ENCODE measurements at places on chromosomes 6 and 20.

- DNase-seq: peak; percentile 2
These were observed 79.1 kb downstream of the RIMS1 start for GRCh38 chr6:71965404-71965803.

DNA sequence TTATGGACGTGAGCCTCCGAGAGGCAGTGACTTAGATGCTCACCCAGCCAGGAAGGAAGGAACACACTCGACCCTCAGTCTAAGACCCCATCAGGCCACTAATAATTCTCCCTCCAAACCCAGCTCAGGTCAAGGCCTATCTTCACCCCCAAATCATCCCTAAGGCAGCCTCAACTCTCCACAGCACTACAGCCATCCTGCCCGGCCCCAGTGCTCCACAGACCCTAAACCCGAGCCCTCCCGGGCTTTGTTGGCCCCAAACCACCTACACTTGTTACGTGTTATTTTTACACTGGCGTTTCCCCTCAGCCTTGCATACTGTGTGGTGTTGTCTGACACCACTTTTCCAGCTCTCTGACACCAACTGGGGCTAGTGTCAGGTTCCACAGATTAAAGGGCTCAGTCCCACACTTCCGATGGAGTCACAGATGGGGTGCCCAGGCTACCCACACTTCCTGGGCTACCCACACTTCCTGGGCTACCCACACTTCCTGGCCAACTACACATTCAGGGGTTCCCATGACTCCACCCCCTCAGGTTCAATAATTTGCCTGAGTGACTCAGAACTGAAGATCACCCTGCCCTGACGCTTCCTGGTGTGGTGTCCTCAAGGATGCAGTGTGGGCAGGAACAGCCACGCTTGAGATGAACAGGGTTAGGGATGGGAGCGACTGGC is 25.3 kb downstream of the RBCK1 start:
- DNase-seq: no peak

- DNase-seq: no peak
These were observed 602.8 kb downstream of the CDH26 start for GRCh38 chr20:60561052-60561451.

DNA sequence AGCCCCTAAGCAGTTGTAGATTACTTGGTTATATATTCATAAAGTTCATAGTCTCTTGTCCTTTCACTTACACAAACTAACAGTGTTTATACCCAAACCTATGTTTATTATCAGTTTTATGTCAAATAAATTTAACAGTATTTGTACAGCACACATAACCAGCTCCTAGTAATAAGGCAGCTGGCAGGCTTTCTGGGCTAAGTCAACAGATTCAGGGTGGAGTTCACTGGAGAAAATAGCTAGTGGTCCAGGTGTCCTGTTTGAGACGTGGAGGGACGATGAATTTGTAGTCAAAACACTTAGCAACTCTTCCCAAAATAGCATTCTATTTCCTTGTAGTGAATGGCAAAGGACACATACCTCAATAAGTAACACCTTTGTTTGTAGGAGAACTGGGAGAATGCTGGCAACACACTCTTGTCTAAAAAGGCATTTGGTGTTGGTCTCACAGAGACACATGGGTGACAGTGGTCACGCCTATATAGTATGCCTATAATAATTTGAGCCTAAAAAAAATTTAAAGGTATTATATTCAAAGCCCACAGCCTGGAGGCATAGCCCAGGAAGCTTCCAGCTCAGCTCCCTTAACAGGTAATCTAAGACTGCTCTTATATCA is 156.4 kb upstream of the CARMIL1 start:
- no peak for DNase-seq

GRCh38 chr6:16596616-16597331 is 164.5 kb downstream of the ATXN1 start:
- DNase-seq: peak; percentile 41

GRCh38 chr6:154361476-154361875 is 4.9 kb upstream of the IPCEF1 start:
- no peak for DNase-seq

DNA sequence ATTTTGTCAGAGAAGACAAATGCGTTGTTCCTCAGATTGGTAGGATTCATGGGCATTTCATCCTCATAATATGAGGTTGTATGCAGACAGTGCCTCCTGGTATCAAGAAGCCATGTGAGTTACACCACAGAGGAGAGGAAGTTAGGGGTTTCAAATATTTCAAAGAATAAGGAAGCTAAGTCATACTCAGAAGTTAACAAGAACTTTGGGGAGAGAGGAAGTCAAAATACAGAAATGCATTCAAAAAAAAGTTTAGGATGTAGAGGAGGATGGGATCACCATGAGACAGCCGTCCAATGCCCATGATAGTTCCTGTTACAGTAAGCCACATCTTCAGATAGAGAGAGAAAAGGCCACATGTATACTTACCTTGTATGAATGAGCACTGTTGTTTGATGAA is 22.3 kb downstream of the HLA-DOB start:
- DNase-seq: no peak

- DNase-seq: no peak
These were observed 289.9 kb upstream of the TSHZ2 start for GRCh38 chr20:52682237-52682636.

DNA sequence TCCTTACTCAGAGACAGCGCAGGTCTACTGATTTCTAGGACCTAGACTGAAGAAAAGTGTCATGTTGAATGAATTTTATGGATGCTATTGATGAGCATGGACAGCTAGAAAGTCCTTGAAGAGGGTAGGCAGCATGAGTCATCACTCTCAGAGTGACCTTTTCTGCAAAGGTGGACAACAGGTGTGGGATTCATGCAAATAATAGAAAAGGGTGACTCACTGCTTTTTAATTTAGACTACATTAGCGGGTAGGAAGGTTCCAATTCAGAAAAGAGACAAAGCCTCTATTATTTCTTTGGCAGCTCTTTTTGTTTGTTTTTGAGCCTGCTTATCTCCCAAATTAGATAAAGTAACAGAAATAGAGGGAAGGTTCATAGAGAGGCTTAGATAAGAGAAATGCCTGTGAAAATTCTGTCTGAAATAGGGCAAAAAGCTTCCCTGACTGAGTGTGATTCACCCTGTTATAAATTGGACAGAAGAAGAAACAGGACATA is 191.4 kb downstream of the TENT5A start:
- DNase-seq: no peak

DNA sequence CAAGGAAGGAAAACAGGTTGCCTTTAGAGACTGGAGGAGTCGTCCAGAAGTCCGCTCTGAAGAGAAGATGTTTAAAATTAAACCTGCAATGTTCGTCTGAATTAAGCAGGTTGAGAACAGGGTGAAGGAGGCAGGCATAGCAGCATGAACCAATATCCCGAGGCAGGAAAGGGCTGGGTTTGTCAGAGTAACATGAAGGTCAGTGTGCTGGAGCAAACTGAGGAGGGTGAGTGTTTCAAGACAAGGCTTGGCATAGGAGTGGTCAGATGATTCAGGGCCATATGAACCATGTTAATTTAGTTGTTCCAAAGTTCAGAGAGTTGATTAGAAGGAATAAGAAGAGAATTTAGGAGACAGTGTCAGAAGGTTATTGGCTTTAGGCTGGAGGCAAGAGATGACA is 93.3 kb downstream of the UTRN start:
- DNase-seq: no peak

DNA sequence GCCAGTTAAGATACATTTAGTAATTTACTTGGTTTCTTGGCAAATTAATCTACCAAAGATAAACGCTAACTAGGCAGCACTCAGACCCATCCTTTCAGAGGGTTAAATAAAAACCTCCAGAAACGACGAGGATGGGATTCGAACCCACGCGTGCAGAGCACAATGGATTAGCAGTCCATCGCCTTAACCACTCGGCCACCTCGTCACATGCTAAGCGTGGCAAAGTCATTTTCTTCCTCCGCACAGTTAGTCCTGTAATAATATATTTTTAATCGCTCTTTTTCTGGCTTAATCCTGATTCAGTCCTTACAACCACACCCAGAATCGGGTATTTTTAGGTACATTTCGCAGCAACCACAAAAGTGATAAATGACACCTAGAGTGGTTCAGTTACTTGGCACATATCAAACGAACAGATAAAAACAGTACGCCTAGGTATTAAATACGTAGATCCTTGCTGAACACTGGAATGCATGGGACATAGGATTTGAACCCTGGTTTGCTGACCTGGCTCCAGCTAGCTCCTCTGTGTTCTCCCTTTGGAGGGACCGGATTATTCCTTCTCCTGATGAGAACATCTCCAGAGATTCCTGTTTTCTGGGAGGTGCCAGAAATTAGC is 71.6 kb downstream of the GPX5 start:
- no peak for DNase-seq

GRCh38 chr20:5410470-5410869 is 93.7 kb upstream of the PROKR2 start:
- no peak for DNase-seq

DNA sequence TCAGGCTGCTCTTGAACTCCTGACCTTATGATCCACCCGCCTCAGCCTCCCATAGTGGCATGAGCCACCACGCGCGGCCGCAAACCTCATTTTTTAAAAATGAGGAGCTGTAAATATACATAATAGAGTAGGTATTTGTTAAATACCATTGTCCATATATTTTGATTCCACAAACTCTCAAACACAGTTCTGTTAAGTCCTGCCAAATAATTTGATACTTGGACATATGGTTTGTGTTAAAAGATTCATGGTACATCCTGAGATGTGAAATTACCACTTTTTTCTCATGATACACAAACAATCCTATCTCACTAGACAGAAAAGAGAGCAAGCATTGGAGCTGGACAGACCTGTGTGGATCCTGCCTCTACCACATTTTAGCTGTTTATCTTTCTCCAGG is 334.1 kb upstream of the KCNQ5 start:
- no peak for DNase-seq

- DNase-seq: no peak
These were observed 32.3 kb upstream of the RSPO4 start for GRCh38 chr20:1034415-1034789.

DNA sequence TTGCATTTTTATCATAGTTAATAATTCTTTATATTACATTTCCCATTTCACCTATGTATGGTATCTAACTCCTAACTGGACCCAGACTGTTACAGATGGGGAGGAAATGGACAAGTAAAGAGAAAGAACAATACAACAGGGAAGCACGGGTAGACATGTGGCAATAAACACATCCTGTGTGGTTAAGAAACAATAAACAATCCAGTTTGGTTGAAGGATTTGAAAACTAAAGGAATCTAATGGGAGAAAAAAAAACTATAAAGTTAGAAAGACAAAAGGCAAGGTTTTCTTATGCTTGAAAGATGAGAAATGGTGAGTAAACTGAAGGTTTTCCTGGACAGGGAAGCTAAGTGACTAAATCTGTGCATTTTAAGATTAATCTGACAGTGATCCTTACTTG is 34.9 kb upstream of the ALDH8A1 start:
- no peak for DNase-seq

DNA sequence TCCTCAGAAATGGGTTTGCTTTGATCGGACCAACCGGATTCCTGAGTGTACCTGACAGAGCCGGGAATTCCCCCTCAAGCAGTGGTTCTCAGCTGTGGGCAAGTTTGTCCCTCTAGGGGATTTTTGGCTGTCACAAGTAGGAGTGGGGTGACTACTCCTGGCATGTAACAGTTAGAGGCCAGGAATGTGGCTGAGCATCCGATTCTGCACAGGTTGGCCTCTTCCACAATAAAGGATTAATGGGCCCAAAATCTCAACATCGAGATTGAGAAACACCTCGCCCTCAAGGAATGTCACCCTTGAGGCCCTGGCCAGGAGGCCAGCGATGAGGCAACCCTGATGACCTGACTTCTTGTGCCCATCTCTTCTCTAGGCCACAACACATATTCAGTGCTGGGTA is 7.9 kb downstream of the AGPAT4 start:
- DNase-seq: no peak

Data from caudate nucleus (tissue), 63 donors.